ENCODE measurements at places on chromosomes 16 and 17.
A peak's percentile ranks its signal among the peaks of the same experiment; 100 is the strongest.

DNA sequence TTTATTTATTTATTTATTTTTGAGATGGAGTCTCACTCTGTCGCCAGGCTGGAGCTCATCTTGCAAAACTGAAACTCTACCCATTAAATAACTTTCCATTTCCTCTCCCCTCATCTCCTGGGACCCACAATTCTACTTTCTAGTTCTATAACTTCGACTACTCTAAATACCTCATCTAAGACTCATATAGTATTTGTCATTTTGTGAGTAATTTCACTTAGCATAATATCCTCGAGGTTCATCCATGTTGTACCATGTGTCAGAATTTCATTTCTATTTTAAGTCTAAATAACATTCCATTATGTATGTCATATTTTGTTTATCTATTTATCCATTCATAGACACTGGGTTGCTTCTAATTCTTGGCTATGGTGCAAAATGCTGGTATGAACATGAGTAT, 5.1 kb upstream of the NT5M start:
- DNase-seq: no peak

DNA sequence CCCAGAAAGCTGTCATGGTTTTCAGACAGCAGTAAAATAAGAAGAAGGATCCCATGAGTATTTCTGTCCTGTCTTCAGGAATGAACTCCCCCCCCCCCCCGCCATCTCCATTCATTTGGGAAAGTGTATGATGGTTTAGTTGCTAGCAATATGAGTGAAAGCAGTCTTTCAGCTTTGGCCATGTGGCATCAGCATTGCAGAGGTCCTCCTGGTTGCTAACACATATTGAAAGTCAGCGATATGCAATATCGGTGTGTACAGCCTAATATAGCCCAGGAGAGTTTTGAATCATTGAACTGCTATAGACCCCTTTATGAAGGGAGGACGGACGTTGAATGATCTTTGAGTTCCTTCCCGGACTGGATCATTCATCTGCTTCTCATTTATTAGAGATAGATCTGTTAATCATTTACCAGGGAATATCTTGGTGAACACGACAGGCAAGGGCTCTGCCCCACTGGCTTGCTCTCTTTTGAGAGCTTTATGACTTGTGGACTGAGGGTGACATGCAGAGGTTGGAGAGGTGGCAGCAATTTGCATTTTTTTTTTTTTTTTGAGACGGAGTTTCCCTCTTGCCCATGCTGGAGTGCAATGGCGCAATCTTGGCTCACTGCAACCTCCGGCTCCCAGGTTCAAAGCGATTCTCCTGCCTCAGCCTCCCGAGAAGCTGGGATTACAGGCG, 25.2 kb downstream of the DEF8 start:
- no peak for DNase-seq

DNA sequence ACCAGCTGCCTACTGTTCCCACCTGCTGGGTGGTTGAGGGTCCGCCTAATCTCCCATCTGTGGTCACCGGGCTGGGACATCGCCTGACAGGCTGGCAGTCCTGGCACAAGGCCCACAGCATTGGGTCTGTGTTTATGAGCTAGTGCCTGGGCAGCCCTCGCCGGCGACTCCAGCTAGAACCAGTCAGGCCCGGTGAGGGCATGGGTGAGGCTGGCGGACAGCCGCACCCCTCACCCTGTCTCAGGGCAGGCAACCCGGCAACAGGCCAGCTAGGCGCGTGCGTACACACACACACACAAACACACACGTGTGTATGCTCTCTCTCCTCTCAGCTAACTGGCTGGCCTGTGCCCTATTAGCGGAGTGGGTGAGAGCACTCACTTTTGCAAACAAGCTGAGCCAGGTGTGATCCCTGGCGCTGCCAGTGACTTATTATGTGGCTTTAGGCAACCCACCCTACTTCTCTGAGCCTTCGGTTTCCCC, 10.4 kb downstream of the HSD11B2 start:
- no peak for DNase-seq

DNA sequence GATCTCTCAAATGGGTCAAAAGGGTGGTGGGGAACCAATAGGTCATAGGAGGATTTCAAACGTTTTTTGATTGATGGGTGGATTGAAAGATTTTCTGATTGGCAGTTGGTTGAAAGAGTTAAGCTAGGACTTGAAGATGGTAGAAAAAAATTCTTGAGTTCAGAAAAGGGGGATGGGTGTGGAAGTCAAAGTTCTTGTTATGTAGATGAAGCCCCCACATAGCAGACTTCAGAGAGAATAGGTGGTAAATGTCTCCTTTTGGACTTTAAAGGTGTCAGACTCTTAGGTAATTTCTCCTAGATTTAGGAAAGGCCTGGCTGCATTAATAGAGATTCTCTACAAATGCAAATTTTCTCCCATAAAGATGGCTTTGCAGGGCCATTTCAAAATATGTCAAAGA, 163.3 kb downstream of the HS3ST4 start:
- no peak for DNase-seq

- no peak for DNase-seq
Observed at GRCh38 chr16:89739383-89739782, 18.0 kb downstream of the ZNF276 start.

DNA sequence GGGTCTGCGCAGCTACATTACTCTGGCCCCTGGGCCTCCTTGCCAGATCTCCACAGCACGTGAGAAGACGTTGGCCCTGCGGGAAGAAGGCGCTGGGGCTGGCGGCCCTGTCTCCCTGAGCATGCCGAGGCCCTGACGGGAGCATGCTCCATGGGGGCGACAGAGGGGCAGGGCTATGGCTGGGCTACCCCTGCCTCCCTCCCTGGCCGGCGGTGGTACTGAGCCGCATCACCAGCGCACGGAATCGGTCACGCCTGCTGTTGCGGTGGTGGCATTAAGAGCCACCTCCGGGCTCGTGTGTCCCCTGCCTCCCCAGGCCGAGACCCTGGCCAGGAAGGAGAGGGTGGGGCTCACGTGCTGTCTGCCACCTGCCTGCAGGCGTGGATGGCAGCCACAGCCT, 28.1 kb downstream of the MAPK8IP3 start:
- no peak for DNase-seq

DNA sequence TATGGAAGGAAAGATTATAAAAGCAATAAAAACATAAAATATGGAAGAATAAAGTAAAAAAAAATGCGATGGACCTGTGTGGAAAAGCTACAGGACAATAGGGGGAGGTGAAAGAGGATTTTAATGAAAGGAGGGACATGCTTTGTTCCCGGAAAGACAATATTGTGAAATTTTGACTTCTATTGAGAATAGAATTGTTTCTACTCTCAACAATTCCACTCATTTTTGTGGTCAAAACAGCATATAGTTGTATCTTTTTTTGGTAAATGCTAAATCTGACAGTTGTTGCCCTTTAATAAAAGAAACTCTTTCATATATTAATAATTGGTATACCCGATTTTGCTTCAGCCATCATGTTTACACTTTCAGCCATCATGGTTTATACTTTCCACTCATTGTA, 22.9 kb upstream of the APPBP2 start:
- DNase-seq: no peak

DNA sequence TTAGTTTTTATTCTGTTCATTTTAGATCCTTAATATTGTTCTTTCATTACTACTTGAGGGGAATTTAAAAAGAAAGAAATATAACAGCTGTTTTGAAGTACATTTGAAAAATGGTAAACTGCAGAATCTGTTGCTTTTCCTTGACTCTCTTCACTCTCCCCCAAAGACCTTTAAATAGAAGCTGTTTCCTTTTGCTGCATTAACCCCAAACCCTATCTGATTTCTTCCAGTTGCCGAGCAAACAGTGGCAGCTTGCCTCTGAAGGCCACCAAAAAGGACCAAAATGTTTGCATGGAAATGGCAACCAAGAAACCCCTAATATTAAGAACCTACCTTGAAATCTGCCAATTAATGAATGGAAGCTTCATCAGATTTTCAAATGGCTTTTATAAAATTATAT, 37.1 kb downstream of the PRKCA start:
- DNase-seq: no peak

DNA sequence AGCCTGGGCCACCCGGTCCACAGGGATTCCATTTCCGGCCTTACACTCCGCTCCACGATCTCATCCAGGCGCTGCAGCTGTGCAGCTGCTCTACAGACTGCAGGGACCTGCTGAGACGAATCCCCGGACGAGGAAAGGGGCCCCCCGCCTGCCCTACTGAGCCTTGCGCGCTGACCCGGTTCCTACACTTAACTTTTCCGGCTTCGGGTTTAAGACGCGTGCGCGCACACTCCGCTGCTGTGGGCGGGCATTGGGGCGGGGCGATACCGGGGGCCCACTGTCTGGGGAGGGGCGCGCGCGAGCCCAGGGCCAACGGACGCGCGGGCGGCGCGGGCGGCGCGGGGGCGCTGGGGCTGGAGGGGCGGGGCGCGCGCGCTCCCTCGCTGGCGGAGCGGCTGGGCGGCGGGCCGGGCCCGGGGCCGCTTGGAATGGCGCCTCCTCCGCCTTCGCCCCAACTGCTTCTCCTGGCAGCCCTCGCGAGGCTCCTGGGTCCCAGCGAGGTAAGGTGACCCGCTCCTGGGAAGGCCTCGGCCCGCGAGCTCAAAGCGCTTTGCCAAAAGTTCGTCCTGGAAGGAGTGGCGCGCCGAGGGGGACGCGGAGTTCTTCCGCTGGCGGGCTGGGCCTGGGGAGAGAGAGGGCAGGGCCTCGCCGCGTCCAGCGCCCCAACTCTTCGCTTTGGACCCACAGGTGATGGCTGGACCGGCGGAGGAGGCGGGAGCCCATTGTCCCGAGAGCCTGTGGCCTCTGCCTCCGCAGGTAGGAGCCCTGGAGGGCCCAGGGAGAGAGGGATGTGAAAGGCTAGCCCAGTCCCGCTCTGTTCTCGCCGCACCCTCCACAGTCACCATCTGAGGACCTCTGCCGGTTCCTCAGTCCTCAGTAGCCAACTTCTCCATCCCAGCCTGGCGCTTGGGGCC, at the start of gene TP53I13:
TSS of gene TP53I13 (plus strand) at position 371 of the 914 bp plus-strand sequence. CDS start at position 429, 58 bp downstream.
- peak; percentile 74 for DNase-seq

DNA sequence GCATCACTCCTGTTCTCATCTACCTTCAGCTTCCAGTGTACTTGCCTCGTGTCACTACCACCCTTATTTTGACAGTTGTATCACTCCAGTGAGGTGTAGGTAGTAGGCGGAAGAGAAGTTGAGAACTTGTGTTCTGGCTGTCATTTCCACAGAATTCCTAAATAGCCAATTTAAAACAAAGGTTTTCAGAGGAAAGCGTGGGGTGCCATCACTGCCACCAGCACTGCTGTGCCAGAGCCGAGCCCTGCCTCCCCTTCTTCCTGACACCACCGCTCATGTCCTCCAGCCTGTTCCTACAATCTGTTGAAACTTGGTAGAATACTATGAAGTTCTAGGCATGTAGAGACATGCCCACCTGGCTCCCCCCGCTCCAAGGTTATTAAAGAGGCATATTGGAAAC, 215.8 kb downstream of the TANC2 start:
- no peak for DNase-seq

DNA sequence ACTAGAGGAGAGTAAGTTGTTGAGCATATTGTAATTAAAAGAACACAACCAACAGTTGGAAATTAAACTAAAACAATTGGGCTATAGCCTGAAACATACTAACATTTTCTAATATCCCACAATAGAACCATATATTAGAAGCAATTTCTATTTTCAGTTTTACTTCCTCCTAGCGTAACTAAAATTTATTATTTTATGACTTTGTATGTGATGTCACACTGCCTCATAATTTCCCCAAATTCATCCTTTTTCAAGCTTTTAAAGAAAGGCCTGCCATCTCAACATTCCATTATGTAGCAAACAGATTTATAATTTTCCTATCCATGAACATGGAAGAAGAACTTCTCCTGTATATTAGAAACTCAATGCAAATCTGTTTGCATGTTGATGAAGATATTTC, 110.2 kb downstream of the HS3ST3A1 start:
- no peak for DNase-seq

GRCh38 chr16:11669380-11670146, 1.3 kb downstream of the SNN start:
- no peak for DNase-seq

DNA sequence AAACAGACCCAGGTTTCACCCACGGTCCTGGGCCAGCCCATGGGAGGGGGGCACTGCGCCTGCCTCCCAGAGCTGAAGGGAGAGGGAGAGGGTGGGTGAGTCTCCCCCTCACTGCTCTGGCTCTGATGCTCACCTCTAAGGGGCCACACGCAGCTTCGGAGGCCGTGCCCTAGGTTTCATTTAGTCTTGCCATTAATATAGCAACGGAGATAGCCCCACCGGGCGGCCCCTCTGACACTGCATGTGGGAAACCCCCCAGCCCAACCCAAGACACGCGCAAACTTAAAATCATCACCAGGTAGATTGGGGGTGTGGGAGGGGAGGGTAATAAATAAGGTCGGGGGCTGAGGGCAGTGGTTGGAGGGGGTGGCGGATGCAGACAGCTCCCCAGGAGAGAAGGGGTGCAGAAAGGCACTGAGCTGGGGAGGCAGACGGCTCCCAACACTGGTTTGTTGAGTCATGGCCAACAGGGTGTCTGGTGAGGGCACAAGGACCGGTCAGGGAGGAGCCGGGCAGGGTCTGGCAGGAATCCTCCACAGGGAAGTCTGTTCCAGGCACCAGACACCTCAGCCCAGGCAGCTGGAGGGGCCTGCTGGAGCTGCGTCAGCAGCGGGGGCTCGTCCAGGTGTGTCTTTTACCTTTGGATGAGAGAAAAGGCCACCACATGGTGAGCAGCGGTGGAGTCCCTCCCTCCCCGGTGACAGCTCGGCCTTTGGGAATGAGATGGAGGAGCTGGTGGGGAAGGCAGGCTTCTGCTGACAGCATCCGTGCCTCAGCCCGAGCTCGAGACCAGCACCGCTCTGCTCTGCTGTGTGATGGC, 32.0 kb upstream of the DOC2B start:
- no peak for DNase-seq

- DNase-seq: peak; percentile 93
Observed at GRCh38 chr16:17160285-17160853, 310.4 kb downstream of the XYLT1 start.

DNA sequence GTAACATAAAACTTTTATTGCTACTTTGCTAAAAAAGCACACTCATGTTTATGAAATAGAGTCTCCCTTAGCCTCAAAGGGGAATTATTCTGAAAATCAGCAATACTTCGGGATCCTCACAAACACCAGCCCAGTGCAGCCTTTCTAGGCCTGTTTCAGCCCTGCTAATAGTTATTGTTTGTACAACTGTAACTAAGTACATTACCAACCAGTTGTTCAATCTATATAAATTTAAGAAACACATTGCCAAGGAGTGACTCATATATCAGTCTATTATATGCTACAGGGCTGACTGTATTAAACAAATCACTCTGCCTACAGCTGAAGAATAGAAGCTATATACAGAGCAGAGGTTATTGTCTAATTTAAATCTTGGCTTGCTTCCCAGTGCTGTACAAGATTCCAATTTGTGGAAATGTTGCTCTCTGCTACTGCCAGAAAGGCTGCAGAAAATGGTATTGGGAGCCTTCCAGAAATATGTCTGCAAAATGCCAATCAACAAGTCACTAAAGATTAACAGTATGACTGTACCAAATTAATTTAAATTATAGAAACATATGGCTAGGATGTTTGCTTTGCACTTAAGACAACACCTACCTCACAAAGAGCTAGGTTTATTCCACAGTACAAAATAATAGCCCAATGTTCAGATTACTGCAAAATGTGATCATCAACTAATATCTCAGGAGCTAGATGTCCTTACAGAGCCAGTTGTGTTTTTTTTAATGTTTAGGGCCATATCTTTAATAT, 49.7 kb downstream of the TOX3 start:
- peak; percentile 86 for DNase-seq

- DNase-seq: no peak
Observed at GRCh38 chr17:76871668-76872067, 3.5 kb downstream of the MGAT5B start.

GRCh38 chr17:57447990-57448758, 191.9 kb downstream of the MSI2 start:
- DNase-seq: no peak
